ENCODE measurements at places on chromosomes 6 and 20.

GRCh38 chr6:133787122-133787521 is 101.8 kb upstream of the TCF21 start:
- no peak for DNase-seq

GRCh38 chr20:676315-676937 is 824 bp upstream of the SCRT2 start:
- no peak for DNase-seq

- no peak for DNase-seq
These were observed 82.3 kb upstream of the SLC24A3 start for GRCh38 chr20:19129976-19130612.

GRCh38 chr20:45404438-45404837 is 3.7 kb upstream of the DBNDD2 start:
- no peak for DNase-seq

- no peak for DNase-seq
These were observed 56.6 kb downstream of the MAFB start for GRCh38 chr20:40632346-40632976.

DNA sequence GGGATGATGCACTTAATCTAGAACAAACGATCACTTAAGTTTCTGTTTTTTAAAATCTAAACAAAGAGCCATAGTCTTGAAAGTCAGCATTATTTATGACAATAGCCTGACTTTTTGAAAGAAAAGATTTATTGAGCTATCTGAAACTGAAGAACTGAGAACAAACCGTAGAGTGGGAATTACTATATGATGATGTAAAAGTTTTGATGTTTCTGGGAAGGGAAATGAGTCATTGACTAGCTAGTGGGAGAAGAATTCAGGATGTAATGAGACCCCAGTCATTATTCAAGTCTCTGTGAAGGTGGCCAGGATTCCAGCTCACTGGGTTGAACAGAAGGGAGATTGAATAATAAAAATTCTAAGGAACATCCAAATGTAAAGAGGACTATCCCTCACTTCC is 83.4 kb upstream of the FABP7 start:
- DNase-seq = no peak

DNA sequence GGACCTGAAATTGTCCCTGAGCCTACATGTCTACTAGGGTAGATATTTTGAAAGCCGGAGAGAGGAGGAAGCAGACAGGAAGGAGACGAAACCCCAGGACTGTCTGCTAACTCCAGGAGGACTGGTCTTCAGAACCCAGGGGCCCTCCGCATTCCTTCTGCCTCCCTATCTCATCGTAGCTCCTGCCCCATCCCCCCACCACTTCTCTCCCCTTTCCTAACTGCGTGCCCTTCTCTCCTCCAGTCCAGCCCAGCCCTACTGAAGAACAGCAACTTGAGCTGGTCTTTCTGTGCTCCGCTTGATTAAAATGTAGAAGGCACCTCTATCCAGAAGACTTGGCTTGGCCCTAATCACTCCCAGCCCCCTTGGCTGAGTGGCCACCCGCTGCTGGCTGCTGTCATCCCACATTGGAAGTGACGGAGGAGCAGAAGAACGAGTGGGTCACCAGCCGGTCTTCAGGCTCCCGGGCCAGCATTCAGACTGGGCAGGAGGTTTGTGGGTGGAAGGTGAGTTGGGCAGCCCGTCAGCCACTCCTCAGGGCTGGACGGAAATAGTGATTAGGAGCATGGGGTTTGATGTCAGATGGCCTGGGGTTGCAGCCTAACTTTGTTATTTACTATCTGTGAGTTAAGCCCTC is 28.8 kb upstream of the ANGPT4 start:
- DNase-seq = no peak

GRCh38 chr6:142822842-142823241 is 122.1 kb downstream of the HIVEP2 start:
- no peak for DNase-seq
